ENCODE measurements at places on chromosomes 1 and 21.

DNA sequence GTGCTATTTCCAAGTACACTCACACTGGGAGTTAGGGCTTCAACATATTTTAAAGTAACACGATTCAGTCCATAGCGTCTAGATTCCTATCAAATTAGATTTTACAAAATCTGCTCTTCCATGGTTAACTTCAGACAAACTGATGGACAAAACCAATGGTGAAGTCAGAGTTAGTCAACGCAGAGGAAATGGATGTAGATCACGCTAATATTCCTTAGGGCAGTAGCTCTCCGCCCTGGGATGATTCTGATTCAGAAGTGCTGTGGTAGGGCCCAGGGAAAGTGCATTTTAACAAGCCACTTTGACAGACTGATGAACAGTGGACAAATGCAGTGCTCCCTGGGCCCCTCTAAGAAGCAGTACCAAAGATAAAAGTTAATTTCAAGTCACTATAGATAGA is 83.2 kb downstream of the HIVEP3 start:
- DNase-seq = no peak

GRCh38 chr1:207659545-207660153 is 14.7 kb downstream of the CR1L start:
- DNase-seq = no peak

- no peak for DNase-seq
Measured at GRCh38 chr1:205561501-205562203, 57.2 kb downstream of the CDK18 start.

DNA sequence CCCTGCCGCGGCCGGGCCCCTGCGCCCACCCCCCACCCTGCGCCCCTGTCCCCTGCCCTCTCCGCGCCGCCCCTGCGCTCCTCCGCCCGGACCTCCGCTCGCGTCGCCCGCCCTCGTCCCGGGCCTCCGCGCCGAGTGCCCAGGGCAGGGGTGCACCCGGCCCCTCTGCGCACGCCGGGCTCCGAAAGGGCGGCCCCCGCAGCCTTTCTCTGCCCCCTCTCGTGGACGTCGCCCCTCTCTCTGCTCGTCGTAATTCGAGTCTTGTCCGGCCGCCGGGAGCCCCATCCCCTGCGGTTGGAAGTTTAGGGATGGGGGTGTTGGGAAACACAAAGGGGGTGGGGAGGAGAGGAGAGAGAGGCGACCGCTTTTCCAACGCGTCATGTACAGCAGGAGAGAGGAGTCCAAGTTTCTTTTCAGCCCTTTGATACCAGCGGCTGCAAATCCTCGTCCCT is 407 bp downstream of the GALNT2 start:
- DNase-seq = no peak

- DNase-seq = no peak
Measured at GRCh38 chr1:99281105-99281504, 16.8 kb downstream of the PLPPR4 start.

DNA sequence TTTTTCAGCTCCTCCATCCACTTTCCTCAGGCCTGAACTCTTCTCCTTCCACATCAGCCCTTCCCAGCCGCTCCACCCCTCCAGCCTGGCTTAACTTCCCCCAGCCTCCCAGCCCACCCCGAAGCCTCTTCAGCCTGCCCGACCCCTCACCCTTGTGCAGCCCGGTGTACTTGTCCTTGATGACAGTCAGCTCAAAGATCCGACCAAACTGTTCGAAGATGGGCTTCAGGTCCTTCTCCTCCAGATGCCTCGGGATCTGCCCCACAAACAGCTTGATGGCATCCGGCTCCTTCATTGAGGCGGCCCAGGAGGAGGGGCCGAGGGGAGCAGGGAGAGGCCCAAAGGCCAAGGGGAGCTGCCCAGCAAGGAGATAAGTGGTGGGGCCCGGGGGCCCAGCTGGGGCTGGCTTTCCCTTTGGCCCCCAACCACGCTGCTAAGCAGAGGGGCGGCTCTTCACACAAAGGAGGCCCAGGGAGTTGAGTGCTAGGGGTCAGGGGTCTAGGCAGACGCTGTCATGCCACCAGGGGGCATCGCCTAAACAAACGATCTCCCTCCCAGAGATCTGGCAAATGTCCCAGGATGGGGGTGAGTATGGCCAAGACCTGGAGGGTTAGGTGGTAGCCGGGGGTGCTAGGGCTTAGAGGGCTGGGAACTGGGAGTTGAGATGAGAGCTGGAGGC is 738 bp downstream of the CELF3 start:
- DNase-seq = no peak

DNA sequence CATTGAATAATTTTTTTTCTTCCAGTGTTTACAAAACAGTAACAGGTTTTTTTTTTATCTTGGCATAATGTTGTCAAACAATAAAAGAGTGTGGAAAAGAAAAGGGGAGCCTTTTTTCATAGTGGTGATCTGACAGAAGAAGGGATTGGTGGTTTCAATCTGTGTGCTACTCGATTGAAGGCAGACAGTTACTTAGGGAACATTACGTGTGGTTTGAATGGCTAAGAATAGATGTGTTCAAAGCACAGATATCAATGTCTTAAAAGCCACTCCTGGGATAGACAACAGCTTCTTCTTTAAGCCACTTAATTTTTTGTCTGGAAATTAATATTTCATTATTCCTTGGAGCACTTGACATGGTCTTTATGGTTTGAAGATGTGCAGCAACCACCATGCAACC is 558.6 kb upstream of the ADGRL2 start:
- DNase-seq = no peak

DNA sequence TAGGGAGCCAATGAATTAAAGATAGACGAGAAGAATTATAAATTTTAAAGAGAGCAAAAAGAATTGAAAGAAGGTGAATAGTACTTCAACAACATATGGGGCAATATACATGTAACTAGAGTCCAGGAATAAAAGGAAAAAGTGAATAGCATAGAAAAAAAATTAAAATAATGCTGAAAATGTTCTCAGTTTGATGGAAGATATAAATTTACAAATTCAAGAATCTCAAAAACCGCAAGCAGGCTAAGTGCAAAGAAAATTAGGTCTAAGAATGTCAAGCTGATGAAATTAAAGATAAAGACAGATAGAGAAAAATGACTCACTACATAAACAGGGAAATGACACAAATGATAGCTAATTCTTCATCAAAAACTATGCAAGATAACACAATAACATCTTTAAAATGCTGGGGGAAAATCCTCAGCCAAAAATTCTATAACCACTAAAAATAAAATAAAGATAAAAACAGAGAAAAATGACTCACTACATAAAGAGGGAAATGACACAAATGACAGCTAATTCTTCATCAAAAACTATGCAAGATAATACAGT is 326.3 kb downstream of the TBX15 start:
- DNase-seq = no peak

GRCh38 chr1:41874903-41875411 is 43.8 kb downstream of the HIVEP3 start:
- no peak for DNase-seq

DNA sequence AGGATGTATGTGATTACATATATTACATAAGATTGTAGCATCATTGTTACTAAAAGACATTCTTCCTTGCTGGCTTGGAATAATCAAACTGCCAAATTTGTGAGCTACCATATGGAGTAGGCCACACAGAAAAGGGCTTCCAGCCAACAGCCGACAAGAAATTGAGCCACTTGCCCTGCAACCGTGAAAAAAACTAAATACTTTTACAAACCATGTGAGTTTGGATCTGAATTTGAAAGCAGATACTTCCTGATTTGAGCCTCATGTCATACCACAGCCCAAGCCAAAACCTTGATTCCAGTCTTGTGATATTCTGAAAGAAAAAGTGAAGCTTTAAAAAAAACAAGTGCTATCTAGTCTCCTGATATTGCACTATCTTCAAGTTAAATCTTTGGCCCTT is 55.6 kb upstream of the PRMT6 start:
- no peak for DNase-seq

DNA sequence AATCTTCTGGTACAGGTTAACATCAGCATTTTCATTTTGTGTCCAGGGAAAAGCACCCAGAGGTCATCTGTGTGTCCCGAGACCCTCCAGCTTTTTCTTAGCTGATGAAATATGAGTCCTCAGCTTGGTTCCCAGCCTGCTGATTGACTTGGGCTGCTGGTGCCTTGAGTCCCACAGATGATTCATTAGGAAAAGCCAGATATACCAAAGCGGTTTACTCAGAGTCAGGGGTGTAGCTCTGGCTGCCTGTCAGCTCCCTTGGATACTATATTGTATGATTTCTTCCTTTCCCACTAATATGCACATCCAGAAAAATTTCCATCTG is 43.7 kb upstream of the MAB21L3 start:
- no peak for DNase-seq

GRCh38 chr1:204578867-204579664 is 62.9 kb downstream of the MDM4 start:
- DNase-seq = no peak

- DNase-seq = no peak
Measured at GRCh38 chr21:42523211-42523610, 9.6 kb downstream of the SLC37A1 start.

- peak; percentile 84 for DNase-seq
Measured at GRCh38 chr1:235011599-235012435, 116.8 kb downstream of the TOMM20 start.

DNA sequence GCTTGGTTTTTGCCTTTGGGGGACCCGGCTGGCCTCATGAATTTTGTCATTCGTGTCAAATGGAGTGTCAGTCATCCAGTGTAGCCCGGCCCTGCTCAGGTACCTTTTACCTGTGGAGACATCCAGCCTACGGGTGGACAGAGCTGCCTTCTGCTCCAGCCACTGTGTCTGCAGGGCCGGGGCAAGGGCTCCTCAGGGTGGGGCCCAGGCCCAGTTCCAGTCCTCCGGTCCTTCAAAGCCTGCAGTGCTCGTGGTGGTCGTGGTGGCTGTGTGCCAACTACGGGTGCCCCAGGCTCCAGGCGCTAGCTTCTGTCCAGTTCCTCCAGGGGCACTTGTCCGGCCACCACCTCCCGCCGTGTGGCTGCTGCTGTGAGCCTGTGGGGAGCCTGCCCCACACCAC is 54.8 kb downstream of the TRIM11 start:
- no peak for DNase-seq

- no peak for DNase-seq
Measured at GRCh38 chr1:71080230-71080738, 551 bp downstream of the ZRANB2 start.

GRCh38 chr1:203722909-203723308 is 42.1 kb upstream of the LAX1 start:
- DNase-seq = no peak

DNA sequence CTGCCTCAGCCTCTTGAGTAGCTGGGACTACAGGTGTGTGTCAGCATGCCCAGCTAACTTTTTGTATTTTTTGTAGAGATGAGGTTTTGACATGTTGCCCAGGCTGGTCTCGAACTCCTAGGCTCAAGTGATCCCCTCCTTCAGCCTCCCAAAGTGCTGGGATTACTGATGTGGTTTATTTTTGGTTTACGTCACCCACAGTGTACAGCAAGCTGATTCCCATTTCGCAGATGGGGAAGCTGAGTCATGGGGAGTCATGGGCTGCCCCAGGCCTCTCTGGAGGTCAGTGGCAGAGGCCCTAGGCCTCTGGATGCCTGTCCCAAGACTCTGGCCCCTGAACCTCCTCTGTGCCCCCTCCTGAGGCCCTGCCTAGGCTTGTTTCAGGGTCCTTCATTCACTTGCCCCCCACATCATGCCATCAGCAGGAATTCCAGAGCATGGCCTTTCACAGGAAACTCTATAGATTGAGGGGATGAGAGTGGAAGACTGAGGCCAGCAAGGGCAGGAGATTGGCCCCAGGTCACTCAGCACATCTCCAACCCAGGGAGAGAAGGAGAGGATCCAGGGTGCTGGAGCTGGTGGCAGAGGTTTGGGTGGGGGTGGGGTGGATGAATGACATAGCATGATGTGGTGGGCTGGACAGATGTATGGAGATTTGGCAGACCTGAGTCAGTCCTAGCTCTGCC is 266.0 kb downstream of the PTPRU start:
- DNase-seq = no peak

- DNase-seq = no peak
Measured at GRCh38 chr1:184691719-184692324, 62.8 kb downstream of the EDEM3 start.

GRCh38 chr1:5913876-5914275 is 78.3 kb downstream of the NPHP4 start:
- no peak for DNase-seq

DNA sequence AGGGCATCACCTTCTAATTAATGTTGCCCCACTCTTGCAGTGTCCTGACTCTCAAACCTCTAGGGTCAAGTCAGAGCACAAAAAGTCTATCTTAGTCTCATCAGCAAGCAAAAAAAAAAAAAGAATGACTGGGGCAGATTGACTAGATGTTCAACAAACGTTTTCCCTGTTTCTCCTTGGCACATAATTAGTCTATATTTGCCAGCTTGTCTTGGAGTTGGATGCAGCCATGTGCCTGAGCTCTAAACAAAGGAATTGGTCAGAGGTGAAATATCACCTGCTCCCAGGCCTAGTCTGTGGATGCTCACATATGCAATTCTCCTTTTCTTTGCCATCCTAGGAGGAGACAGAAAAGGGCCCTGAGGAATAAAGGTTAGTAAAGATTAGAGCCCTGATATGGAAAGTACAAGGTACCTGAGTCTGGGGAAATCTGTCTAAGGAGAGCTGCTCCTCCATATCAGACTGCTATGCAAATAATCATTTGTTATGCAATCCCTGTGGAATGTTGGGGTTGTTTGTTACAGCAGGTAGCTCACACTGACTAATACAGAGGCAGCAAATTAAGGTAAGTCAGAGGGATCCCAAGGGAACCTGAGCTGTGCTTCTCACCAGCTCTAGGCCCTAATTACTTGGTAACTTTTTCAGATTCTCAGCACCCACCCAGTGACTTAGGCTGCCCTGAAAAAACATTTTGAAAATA is 130.8 kb downstream of the BRINP2 start:
- DNase-seq = no peak

GRCh38 chr1:111471012-111471411 is 2.8 kb upstream of the C1orf162 start:
- peak; percentile 30 for DNase-seq

DNA sequence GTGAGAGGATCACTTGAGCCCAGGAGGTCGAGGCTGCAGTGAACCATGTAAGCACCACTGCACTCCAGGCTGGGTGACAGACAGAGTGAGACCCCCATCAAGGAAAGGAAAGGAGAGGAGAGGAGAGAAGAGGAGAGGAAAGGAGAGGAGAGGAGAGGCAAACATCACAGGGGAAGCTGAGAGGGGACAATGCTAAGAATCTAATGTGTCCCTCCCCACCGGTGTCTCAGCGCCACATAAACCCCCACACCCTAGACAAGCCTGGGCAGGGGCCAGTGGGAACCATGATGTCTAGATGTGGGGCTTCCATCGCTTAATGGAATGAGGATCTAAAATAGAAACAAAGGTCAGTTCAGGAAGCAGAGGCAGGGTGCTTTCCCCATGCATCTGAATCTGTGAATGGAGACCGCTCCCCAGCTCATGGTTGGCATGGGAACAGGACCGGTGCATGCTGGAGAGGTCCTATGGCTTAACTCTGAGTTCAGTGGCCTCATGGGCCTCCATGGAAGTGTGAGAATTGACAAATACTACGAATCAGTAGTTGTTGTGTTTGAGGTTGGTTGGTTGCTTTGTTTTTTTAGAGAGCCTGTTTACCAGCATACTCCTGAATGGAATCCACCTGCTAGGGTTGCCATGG is 16.3 kb upstream of the LAPTM5 start:
- DNase-seq = no peak

All from stimulated activated CD8-positive, alpha-beta memory T cell treated with anti-CD3 and anti-CD28 coated beads, Interleukin-2, amount 100 ng/mL, for 1 hour (primary cell).